ENCODE measurements at places on chromosomes 1 and 21.

GRCh38 chr1:99277066-99277465 lies 12.8 kb downstream of the PLPPR4 start:
- DNase-seq = no peak

DNA sequence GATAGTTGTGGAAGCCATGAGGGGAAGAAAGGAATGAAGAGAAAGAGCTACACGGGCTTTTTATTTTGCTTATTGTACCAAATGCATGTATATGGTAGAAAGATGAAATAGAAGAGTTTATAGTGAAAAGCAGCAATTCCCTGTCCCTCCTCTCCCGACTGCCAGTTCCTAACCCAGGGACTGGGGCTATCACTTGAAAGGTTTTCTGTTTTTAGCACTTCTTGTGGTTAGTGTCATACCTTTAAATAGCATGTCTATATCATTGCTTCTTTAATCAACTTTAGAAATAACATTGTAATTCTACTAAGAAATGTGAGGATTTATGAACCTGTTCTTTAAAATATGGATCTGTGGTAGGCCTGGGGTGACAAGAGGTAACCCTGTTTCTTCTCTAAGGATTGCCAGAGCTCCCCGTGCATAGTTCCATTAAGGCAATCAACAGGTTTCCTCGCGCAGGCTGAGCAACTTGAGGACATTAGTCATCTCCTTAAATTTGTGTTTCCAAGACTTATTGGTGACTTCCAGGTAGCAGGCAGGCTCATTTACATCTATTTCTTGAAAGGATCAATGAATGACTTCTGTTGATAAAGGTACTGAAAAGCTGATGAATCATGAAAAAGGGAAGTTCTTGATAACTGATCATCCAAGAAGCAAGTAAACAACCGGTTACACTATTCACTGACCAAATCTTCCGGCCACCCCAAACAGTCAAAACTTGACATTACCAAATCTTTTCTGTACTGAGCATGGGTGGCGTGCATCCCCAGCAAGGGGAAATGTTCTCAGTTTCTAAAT lies 37.8 kb upstream of the S1PR1 start:
- DNase-seq = no peak

DNA sequence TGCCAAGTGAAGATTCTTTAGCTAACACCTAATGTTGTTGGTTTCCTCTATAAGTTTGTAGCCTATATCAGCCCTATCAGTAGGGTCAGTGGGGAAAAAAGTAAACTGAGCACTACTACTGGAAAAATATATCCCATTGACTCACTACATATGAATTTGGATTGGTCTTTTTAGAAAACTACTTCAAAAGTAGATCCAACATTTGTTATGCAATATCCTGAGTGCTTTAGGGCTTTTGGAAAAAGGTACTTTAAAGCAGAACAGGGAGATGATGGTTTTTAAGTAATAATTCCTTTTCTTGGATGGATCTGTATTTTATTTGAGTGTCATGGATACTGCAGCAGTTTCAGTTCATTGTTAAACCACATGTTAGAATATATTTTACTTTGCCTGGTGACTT lies 7.1 kb downstream of the C1orf21 start:
- no peak for DNase-seq

DNA sequence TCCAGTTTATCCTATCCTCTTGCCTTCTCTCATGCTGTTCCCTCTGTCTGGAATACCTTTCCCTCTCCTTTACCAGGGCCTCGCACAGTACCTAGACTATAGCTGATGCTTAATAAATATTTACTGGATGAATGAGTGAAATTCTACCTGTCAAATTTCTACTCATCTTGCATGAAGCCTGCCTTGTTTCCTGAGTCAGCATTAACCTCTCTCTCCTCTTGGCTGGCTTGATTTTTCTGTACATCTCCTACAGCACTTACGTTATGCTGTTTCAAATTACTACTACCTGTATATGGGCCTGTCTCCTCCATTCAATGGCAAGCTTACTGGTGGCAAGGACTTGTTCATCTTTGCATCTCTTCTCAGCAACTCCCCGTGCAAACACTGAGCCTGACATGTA lies 130.8 kb downstream of the CAPN8 start:
- no peak for DNase-seq

- DNase-seq = no peak
Measured at GRCh38 chr1:205214756-205215155, 3.3 kb upstream of the DSTYK start.

DNA sequence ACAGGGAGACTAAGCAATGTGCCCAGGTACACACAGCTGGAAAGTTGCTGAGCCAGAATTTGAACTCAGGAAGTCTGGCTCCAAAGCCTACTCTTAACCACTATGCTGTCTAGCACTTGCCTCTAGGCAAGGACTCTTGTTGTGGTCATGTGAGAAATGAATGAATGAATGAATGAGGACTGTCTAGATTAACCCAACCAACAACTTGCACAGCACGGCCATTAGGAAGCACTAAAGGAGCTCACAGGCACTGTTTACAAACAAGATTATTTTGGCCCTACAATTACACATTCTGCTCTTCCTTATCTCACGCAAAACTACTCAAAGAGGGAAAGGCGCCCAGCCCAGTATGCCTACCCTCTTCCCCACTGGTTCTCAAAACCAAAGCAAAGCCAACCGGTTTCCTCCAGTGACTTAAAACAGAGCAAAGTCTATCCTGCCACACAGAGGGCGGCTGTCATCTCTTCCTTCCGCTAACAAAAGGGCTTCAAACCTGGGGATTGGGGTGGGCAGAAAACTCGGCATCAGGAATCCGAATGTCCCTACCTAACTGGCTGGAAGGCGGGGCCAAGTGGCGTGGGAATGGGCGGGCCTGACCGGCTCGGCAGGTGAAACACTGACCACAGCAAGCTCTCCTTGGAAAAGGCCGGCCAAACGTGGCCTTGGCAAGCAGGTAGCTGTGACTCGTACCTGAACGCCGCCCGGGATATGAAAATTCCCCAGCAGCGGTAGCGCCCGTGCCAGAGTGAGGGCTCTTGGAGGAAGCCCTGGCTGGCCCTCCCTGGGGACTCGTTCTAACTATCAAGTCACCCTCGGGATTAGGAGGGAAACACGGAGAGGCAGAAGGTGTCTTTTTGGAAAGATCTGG lies 948 bp downstream of the STK40 start:
- DNase-seq = peak; percentile 11

DNA sequence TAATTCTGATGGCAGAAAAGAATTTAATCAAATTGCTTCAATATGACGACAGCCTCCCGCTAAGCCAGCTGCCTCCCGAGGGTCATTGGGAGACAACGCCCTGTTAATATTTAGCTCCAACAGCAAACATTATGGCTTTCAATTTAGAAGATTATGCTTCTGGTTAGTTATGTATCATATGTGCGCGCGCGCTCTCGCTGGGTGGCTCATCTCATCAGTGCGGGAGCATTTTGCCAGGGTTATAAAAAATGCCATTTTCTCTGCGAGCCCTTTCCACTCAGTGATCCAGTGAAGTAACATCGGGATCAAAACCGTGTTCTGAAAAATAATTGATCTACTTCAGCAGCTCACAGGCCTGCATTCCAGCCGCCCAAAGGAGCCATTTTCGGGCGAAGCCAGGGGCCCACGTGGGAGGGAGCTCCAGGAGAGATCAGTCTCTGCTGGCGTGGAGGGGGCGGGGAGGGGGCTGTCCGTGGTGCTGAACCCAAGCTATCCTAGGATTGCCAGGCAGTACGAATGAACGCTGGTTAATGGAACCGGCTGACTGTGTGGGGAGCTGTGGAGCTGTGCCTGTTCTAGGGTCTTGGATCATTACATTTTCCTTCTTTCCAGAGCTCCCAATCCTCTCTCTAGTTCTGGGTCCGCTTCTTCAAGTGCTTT lies 219.1 kb upstream of the ZC3H12A start:
- no peak for DNase-seq

GRCh38 chr1:27357281-27358037 lies 9.3 kb downstream of the MAP3K6 start:
- peak; percentile 73 for DNase-seq

DNA sequence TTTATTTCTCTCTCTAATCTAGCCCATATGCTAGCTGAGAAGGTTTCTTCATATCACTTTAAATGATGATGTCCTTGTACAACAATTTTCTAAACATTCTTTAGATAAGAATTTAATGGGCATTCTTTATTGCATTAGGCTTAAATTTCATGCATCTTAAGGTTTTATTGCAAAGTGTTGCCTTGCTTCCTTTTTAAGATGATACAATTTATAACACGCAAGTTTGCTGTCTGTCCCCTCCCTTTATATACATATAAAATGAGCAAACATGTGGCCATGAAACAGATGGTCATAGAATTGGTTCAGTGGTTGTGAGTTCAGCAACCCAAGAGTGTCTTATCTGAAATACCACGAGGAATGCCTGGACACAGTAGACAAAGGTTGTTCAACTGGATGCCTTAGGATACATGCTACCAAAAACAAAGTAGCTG lies 12.1 kb downstream of the NBPF3 start:
- no peak for DNase-seq

GRCh38 chr1:81305997-81306452 lies 494.7 kb upstream of the ADGRL2 start:
- DNase-seq = no peak

DNA sequence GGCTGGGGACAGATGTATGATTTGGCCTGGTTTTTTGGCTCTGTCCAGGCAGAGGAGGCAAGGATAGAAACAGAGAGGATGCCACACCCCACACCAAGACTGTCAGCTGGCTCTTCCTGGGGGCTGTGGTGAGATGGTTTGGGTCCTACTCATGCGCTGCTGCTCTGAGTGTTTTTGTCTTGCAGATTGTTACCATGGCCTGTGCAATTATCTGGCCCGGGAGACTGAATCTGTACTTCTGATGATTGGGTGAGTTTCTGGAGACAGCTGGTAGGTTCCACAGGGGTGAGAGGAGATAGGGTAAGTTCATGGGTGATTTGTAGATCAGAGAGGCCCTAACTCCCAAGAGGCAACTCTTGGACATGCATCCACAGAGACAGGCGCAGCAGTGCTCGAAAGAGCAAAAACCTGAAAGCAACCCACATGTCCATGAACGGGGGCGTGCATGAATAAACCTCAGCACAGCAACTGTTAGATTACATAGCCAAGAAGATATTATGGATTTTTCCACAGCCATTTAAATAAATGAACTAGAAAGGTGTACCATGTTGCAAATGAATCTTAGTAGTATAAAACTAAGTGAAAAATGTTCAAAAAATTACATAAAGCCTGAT lies 17.8 kb downstream of the AADACL4 start:
- DNase-seq = no peak

DNA sequence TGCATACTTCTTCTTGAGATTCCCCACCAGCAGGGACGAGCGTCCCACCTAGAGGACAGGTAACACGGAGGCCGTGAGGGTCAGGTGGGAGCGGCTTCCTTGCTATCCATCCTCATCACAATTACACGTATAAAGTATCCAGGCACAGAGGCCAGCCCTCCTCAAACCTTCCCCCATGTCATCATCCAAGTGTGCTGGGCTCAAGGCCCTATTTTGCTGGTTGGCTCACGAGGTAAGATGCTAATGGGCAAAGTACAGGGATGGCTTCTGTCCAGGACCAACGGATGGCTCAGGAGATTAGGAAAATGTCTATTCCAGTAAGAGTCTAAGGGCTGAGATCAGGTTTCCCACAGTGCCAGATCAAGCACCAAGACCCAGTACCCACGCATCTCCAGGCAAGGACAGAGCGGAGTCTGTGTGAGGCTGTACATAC lies 11.5 kb upstream of the A3GALT2 start:
- no peak for DNase-seq

- DNase-seq = no peak
Measured at GRCh38 chr1:230280906-230281413, 145.2 kb downstream of the PGBD5 start.

GRCh38 chr1:57881639-57882038 lies 457.8 kb upstream of the DAB1 start:
- no peak for DNase-seq

GRCh38 chr1:87203904-87204303 lies 124.8 kb upstream of the LMO4 start:
- no peak for DNase-seq

DNA sequence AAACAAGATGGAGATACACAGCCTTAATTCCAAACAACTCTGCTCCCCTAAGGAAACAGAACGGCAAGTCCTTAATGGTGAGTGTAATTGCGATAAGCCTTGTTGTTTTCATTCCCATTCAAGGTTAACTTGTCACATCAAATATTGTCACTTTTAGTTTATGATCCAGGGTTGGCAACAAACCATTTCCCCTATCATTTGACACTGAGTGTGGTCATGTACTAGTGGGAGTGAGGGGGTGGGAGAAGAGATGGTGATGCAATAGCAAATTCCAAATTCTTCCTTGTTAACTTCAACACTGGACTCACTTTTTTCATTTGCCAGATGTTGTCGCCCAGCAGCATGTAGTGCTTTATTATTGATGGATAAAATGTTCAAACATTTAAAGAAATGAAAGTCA lies 140.4 kb downstream of the ZNF326 start:
- DNase-seq = no peak

- no peak for DNase-seq
Measured at GRCh38 chr1:156804026-156804425, 12.6 kb downstream of the SH2D2A start.

GRCh38 chr1:28147264-28148094 lies 29.0 kb downstream of the PTAFR start:
- DNase-seq = no peak

- DNase-seq = no peak
Measured at GRCh38 chr1:16677552-16678431, 11.0 kb upstream of the RNU1-3 start.

DNA sequence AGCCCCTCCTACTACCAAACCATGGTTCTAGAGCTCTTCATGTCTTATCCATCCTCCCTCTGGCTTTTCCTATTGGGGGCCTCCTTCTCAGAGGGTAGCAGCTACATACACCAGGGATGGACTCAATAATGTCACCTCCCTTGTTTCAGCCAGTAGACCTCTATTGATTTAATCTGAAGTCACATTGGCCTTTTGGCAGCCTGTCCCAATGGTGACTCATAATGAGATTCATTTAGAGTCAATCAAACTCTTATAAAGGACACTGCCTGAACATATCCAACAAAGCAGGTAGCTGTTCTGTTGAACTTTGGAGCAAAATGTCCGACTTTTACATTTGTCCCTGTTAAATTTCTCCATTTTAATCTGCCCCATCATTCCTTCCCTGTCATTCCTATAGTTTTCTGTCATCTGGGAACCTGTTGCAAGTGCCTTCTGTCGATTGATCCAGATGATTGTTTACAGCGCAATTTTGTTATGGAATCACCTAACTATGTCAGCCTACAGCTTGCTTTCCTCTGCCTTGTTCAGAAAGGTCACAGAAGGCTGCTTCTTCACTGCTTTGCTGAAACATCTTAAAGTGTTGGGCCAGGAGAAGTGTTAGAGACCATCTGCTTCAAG lies 105.9 kb downstream of the ETS2 start:
- DNase-seq = no peak

GRCh38 chr1:8145545-8146202 lies 119.6 kb upstream of the ERRFI1 start:
- DNase-seq = no peak

GRCh38 chr1:151130987-151131586 lies 15.3 kb downstream of the SEMA6C start:
- peak; percentile 62 for DNase-seq

GRCh38 chr1:20212685-20213331 lies 26.5 kb upstream of the PLA2G2C start:
- DNase-seq = peak; percentile 30

DNA sequence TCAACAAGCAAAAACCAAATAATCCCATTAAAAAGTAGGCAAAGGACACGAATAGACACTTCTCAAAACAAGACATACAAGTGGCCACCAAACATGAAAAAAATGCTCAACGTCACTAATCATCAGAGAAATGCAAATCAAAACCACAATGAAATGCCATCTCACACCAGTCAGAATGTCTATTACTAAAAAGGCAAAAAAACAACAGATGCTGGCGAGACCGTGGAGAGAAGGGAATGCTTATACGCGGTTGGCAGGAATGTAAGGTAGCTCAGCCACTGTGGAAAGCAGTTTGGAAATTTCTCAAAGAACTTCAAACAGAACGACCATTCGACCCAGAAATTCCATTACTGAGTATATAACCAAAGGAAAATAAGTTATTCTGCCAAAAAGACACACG lies 145.1 kb upstream of the EDN2 start:
- DNase-seq = no peak
